H9 (cell line): ENCODE measurements at places on chromosomes 16 and 17.

DNA sequence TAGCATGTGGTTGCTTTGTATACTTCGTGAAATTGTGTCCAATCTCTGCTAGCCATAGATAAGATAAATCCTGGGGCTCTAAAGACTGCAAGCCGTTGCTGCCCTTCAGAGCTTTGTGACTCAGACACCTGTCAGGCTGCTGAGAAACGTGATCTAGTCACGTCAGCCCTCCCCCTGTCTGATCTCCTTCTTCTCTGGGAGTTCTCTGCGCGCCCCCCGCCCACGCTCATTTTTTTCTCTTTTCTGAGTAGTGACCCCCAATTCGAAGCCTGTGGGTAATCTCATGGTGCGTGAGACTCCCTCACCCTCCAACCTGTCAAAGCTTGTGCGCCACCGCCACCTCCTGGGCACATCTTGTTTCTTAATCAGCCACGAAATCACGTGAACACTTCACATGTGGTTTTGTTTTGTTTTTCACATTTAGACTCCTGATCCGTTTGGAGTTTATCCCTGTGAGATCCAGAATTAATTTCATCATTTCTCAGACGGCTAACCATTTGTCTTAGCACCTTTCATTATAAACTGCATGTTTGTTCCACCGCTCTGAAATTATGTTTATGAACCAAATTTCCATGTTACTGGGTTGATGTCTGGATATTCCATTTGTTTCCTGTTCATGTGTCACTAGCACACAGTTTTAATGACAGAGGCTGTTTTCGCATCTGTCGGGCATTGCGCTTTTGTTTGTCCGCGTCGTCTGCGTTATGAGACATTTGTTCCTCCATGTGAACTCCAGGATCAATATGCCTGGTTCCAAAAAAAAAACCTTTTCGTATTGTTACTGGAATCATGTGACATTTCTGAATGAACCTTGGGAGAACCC, 977 bp upstream of the ZNF778 start:
- no peak overlapping the region for H3K27ac ChIP-seq
- no peaks in the 10 kb centered on the region; the same call in 2 of the 3 replicates for H3K36me3 ChIP-seq
- no peaks in the 10 kb centered on the region for H3K27me3 ChIP-seq
- H3K4me1 ChIP-seq: no peaks in the 10 kb centered on the region

DNA sequence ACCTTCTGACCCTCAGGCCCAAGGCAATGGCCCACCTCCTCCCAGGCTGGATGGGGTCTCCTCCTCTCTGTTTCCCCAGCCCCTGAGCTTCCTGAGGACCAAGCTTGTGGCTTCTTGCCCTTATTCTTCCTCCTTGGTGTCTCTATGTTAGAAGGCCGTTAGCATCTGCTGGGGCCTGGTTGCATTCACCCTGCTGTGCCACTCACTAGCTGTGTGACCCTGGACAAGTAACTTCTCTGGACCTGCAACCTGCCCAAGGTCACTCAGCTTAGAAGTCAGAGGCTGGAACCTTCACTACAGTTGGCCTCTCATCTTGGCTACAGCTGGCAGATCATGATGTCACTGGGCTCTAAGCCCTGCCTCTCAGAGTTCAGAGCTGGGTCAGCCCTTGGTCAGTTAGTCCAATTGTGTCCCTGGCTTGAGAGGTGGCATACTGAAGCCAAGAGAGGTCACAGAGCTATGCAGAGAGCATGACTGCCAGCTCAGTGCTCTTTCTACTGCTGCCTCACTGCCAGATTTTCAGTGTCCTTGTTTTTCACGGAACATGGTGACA, 3.0 kb downstream of the MT2A start:
- H3K4me3 ChIP-seq: no peak overlapping the region
- no peak for DNase-seq
- H3K27ac ChIP-seq: no peak overlapping the region
- no peaks in the 10 kb centered on the region for H3K36me3 ChIP-seq
- H3K4me1 ChIP-seq: peaks cover 6% of the 10 kb centered on the region; the same call in 1 of the 2 replicates

DNA sequence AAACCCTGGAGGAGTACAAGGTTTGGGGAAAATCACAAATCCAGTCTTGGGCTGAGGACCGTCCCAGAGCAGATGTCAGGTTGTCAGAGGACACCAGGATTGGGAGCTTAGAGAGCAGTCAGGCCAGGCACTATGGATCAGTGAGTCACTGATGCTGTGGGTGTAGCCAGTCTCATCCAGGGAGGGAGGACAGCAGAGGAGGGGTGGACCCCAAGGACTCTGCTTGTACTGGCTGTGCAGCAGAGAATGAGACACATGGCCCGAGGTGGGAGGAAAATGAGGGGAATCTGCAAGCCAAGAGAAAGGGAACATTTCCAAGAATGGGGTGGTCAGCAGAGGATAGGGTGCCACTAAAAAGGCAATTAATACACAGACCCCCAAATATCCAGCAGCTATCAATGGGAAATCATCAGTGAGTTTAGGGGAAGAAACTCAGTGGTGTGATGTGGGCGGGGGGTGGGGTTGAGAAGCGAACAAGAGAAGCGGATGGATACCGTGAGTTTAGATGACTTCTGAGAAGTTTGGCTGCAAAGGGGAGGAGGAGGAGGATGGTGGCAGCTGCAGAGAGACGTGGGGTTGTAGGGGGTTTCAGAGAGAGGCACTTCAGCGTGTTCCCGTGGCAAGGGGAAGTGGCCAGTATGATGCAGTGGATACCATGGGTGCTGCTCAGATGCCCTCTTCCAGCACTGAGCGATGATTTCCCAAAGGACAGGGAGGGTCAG, 43.9 kb downstream of the ARHGAP27 start:
- no peaks in the 10 kb centered on the region for H3K4me1 ChIP-seq
- H3K27ac ChIP-seq: no peak overlapping the region
- no peaks in the 10 kb centered on the region for H3K27me3 ChIP-seq
- H3K36me3 ChIP-seq: no peaks in the 10 kb centered on the region
- H3K4me3 ChIP-seq: no peak overlapping the region

- no peak overlapping the region for H3K27ac ChIP-seq
- H3K4me1 ChIP-seq: no peaks in the 10 kb centered on the region
- H3K36me3 ChIP-seq: no peaks in the 10 kb centered on the region
- no peak overlapping the region for H3K4me3 ChIP-seq
- peak; percentile 59 for DNase-seq
- no peaks in the 10 kb centered on the region for H3K27me3 ChIP-seq
Measured at GRCh38 chr17:56125830-56126819, 27.1 kb upstream of the ANKFN1 start.

GRCh38 chr17:55407641-55408566, 13.7 kb downstream of the MMD start:
- peaks cover 72% of the 10 kb centered on the region for H3K36me3 ChIP-seq
- no peaks in the 10 kb centered on the region for H3K27me3 ChIP-seq
- H3K27ac ChIP-seq: no peak overlapping the region
